Eye (tissue), 1 donor: ENCODE measurements at places on chromosomes 6 and 20.
A peak's percentile ranks its signal among the peaks of the same experiment; 100 is the strongest.

GRCh38 chr6:111562246-111562645, 43.4 kb downstream of the TRAF3IP2 start:
- no peak for DNase-seq

GRCh38 chr20:53699906-53700305, 106.3 kb upstream of the ZNF217 start:
- DNase-seq: no peak

GRCh38 chr6:130547723-130548122, 181.9 kb downstream of the TMEM200A start:
- peak; percentile 27 for DNase-seq

- DNase-seq: no peak
Measured at GRCh38 chr6:77026341-77026740, 436.9 kb downstream of the HTR1B start.

DNA sequence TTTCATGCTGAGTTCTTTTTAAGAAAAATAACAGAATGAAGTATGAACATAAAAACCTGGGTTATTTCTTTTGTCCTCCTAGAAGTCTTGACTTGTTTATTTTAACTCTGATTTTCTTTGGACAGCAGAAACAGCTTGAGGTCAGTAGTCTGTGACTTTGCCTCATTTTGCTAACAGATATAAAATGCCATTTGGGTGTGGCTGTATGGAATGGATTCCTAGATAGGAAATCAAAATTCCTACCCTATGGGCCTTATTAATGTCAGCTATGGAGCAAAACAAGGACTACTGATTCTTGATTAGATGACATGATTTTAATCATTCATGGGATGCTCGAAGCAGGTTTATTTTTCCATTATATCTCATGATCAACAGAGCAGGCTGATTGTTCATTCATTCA, 46.8 kb upstream of the TENT5A start:
- no peak for DNase-seq

- no peak for DNase-seq
Measured at GRCh38 chr6:137927777-137928218, 60.7 kb downstream of the TNFAIP3 start.

DNA sequence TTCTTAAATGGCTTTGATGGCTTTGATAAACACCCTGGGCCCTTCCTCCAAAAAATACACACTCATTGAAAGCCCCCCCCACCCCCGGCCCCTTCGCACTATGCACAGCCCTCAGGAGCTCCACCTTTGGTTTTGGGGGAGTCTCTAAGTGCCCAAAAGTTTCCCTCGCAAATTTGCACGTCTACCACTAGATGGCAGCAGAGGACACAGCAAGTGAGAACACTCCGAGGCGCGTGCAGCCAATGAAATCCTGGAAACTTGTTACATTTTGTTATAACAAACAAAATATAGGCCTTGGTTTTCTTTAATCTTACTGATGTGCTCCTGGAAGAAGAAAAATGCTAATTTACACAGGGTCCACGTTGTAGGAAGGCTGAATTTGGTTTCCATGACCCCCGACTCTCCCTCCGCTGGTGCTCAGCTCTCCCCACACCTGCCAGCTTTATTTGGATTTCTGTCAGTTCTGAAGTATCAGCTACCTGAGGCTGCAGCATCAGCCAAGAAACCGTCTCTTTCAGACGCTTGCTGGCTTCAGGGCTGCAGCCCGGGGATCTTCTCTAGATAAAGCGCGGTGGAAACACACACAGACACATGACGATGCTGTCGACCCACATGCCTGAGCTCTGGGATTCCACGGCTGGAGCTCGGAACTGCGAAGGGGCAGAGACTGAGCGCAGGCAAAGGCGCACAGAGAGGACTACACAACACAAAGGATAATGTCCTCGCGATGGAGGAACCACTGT, 148.3 kb upstream of the RPS6KA2 start:
- peak; percentile 92 for DNase-seq

- DNase-seq: no peak
Measured at GRCh38 chr6:148557796-148558321, 189.0 kb upstream of the UST start.

- DNase-seq: no peak
Measured at GRCh38 chr6:3277851-3278416, 19.2 kb downstream of the PSMG4 start.

DNA sequence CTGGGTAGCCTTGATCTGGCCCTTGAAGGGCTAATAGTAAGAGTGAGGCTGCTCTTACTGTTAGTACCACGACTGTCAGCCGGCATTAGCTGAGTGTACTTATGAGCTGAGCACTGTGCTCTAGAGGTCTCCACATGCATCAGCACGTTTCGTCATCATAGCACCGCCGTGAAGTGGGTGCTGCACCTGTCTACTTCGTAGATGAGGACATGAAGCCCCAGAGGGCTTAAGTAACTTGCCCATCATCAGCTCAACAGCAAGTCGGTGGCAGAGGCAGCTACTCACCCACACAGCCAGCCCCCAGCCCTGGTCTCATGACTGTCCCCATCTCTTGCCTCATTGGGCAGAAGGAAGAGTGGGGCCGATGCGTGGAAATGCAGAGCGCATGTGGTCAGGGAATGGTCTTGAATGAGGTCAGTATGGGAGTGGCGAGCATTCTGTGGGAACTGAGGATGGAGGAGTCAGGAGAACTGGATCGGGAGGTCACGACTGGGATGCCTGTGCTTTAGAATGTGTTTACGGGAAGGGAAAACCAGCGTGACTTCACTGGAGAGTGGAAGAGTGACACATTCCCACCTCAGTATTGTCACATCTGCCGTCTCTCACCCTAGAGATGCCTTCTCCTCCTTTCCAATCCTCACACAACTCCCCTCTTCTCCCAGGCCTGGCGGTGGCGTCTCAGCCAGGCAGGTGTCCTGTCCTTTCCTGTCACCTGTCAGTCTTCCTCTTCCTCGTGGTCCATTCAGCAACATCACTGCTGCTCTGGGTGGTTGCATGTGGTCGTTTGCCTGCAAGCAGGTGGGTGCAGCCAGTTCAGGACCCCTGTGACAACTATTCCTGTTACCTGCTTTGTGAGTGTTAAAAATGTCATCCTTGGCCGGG, 6.0 kb downstream of the SYTL3 start:
- no peak for DNase-seq

- DNase-seq: peak; percentile 7
Measured at GRCh38 chr6:64290867-64291266, 655.3 kb downstream of the PHF3 start.

DNA sequence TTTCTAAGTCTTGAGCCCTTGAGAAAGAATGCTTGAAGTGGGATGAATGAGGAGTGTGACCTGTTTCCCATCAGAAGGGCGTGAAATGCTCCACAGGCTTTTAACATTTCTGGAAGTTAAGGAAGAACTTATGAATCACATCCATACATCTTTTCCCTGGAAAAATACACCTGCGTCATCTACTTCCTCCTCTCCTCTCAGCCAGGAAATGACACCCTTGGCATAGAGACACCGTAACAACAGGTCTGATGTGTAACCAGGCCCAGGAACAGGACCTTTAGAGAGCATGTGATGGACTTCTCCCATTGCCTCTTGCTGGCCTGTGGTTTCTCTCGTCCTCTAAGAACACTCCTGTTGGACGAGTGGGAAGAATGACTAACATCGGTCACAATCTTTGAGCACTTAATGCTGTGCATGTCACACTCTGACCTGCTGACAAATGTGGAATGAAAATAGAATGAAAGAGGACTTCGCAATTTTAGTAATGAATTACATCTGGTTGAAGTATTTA, 28.5 kb upstream of the CITED2 start:
- DNase-seq: peak; percentile 17

DNA sequence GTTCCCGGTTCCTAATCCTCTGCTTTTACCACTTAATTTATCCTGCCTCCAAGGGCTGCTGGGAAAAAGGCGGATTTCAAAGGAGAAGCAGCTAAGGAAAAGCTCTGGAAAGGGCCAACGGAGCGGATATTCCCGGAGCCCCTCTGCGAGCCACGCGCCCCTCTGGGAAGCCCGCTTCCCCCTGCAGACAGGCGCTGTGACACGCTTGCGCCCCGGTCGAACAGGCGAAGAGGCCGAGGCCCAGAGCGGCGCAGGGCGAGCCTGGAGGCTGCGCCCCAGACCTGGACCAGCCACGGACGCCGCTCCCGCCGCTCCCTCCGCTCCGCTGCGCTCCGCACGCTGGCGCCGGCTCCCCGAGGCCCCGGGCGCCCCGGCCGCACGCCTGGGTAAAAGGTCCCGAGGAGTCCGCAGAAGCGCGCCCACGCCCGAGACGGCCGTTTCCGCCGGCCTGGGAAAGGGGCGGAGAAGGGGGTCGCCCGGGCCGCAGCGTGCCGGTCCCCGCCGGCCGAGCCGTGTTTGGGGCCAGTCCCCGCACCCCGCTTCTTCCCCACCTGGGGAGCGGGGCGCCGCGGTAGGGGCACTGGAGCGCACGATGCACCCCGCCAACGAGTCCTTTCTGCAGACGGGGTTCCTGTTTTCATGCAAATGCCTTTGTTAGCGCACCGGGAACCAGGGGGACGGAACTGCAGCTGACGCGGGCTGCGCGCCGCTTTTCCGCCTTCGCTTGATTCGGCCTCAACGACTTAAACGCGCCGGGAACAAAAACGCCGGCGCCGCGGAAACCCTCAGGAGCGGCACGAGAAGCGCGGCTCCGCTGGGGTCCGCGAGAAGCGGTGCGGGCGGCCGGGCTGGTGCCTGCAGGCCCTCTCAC, 91.9 kb upstream of the SIRPA start:
- peak; percentile 89 for DNase-seq

DNA sequence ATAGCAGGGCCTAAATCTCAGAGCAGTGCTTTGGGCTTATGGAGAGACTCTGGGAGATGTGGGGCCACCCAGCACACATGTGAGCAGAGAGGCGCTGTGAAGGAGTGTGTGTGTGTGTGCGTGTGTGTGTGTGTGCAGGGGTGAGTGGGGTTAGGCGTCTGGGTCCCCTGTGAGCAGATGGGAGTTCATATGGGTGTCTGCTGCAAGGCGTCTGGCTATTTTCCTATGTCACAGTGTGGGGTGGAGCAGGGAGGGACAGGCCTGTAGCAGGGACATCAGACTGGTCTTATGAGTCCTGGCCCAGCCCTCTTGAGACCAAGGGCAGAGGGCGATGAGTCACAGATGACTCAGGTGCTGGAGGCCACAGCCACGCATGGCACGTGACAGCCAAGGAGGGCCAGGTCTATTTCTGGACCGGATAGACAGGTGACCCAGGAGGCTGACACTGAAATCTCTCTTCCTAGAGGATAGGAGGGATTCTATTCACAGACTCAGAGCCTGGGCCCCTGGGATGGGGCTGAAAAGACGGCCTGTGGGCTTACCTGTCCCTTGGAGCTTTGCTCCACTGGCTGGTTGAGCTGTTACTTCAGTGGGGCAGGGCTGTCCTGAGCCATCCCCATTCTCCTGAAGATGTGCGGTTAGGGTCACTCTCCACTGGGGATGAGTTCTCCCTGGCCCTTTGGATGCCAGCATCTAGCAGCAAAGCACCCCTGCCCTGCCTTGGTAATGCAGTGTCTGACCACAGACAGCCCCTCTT, 28.9 kb downstream of the VEGFA start:
- no peak for DNase-seq

DNA sequence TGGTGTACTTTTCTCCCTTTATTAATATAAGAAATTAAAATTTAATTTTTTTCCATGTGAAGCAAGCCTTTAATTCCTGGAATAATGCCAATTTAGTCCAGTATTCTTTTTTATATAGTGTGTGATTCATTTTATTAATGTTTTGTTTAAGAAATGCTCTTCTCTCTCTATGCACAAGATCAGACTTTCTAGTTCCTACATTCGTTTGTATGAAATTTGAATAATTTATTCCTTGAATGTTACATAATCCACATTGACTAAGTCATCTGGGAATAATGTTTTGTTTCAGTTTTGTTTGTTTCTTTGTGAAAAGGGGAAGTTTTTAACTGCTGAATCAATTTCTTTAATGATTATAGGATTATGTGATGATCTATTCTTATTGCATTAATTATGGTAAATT, 181.4 kb upstream of the ID4 start:
- no peak for DNase-seq

DNA sequence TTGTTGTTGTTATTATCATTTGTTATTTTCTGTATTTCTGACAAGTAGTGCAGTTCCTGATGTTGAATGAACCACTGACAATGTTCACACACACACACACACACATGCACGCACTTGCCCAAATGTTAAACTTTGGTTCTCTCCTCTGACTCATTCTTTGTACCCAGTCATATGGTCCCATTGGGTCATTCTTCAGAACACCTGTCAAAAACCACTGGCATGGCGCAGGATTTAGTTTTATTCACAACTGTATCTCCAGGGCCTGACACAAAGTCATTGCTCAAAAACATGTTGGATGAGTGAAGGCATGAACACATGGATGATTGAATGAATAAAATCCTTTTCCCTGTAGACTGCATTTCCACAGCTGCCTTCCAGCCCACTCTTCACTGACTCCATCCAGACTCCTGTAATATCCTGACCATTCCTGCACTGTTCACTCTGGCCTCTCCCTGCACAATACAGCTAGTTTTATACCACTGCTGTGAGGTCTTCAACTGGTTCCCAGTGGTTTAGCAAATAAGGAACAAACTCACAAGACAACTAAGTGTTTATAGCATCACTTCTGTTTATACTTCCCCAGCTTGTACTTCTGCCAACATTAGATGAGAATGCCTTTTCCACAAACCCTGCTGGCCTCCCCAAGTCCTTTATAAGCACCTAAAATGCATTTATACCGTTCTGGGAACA, 6.9 kb upstream of the CST11 start:
- DNase-seq: no peak

DNA sequence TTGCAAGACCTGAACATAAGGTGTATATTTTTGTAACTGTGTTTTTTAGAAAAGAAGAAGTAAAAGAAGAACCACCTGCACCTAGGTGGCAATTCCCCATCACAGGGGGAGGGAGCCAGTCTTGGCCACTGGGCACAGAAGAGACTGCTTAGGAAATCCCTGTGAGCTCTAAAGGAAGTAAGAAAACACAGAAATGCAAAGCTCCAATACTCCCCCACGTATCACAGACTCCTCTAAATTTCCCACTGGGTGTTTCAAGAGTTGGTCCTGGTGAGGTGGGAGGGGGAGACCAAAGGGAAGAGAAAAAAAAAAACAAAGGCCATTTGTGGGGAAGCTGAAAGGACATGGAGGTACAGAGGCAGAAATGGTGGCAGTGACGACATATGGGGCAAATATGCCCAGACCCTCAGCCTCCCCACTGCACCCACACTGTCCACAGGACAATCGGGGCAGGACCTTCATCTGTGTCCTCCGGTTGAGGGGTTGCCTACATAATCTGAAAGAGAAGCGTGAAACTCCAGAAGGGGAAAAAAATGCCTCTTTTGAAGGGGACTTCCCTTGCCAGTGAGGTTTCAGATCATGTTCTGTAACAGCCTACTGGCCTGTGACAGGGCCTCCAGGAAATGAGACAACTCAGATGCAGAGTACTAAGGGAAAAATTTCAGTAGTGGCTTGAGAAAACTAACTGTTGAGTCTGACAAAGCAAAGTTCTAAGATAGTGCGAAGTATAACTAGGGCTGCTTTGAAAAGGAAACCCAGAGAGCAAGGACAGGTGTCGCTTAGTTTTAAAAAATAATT, 226.2 kb upstream of the MARCKS start:
- DNase-seq: no peak
